Activated T-cell treated with anti-CD3 and anti-CD28 coated beads for 4 hours (primary cell): ENCODE measurements at places on chromosomes 16 and 17.

GRCh38 chr16:2428784-2429033 is 538 bp upstream of the CCNF start:
- no peak for DNase-seq

DNA sequence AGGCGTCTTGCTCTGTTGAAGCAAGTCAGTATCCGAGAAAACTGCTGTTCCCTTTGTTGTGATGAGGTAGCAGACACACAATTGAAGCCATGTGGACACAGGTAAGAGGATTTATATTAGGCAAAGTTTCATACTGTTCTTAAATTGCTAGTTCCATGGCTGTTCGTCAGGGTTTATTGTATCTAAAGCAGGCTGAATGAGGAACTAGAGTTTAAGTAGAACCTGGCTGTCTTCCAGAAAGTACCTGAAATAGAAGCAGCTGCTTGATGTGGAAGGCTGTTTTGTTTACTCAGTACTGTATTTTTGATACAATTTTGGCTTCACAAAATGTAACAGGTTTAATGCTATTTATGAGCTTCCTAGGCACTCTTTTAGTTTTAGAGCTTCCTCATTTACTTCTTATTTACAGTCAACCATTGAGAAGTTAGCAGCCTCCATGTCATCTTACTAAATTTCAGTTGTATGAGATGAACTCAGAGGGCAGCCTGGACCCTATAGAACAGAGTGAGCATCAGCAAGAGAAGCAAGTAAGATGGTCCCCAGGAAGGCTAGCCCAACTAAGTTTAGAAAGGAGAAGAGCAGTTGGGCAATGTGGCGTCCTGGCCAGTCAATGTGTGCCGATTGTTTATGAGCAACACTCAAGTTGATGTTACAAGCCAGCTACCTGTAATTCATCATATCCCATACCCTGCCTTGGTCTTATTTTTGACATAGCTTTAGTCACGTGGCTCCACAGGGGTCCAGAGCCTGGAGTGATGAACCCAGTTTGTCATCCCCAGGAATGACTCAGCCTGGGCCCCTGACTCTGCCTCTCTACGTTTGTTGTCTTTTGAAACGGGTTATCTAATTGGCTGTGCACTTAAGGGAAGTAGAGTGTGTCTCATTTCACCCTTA is 9.7 kb upstream of the ARL2BP start:
- DNase-seq, result no peak

- no peak for DNase-seq
Observed at GRCh38 chr16:82195917-82196494, 26.0 kb upstream of the MPHOSPH6 start.

GRCh38 chr17:50967795-50968194 is 101.6 kb upstream of the TOB1 start:
- no peak for DNase-seq

DNA sequence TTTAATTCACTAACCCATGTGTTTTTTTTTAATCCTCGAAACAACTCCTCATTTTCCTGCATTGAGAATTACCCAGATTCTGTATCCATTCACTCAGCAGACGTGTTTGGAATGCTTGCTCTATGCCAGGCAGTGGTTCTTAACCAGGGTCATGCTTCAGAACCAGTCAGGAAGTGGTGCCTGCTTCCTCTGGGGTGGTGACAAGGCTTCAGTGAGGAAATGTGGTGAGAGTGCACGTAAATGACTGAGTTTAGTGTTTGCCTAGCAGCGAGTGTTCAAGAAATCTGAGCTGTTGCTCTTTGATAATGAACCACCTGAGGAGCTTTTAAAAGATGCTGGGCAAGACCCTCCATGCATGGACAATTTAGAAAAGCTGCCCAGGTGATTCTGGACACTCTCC is 9.9 kb downstream of the ZFP90 start:
- no peak for DNase-seq

GRCh38 chr17:74981979-74982662 is 5.3 kb upstream of the CDR2L start:
- peak; percentile 57 for DNase-seq

GRCh38 chr17:17325816-17326215 is 22.6 kb downstream of the NT5M start:
- DNase-seq, result no peak

- no peak for DNase-seq
Observed at GRCh38 chr16:48481772-48482171, 96.6 kb upstream of the SIAH1 start.

DNA sequence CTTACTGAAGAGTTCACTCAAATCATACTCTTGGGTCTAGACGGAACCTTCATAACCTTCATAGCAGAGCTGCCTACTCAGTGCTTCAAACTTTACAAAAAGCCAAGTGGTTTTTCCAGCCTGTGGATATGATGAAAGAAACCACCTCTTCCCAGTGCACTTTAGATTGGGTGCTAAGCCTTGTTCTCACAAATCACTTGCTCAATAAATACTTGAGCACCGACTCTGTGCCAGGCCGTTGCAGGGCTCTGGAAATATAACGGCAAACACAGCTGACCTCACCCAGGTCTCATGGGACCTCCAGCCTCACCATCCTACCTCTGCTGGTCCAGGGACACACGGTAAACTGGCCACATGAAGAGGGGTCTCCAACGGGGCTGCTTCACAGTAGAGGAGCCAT is 35.7 kb downstream of the CDRT4 start:
- no peak for DNase-seq

GRCh38 chr16:57192146-57192545 is 6.0 kb downstream of the RSPRY1 start:
- DNase-seq, result no peak

GRCh38 chr17:76940738-76941350 is 72.6 kb downstream of the MGAT5B start:
- no peak for DNase-seq

DNA sequence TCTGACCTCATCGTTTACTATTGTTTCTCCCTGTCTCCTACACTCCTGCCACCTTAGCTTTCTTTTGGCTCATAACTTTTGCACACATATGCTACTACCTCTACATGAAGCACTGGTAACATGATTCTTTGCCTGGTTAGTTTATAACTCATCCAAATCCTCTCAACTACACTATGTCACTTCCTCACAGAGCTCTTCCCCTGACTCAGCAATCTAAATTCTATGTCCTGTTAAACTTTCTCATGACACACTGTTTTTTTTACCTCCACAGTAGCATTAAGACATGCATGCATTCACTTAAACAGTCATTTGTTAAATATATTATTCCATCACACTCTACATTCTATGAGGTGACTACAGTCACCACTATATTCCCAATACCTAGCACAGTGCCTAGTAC is 19.7 kb downstream of the APPBP2 start:
- no peak for DNase-seq
